ENCODE measurements at places on chromosomes 7 and 10.

- no peak for DNase-seq
These were observed 130.0 kb downstream of the PLXNA4 start for GRCh38 chr7:132446260-132446659.

- peak; percentile 75 for DNase-seq
These were observed 82.6 kb upstream of the ZMIZ1 start for GRCh38 chr10:78985973-78986818.

DNA sequence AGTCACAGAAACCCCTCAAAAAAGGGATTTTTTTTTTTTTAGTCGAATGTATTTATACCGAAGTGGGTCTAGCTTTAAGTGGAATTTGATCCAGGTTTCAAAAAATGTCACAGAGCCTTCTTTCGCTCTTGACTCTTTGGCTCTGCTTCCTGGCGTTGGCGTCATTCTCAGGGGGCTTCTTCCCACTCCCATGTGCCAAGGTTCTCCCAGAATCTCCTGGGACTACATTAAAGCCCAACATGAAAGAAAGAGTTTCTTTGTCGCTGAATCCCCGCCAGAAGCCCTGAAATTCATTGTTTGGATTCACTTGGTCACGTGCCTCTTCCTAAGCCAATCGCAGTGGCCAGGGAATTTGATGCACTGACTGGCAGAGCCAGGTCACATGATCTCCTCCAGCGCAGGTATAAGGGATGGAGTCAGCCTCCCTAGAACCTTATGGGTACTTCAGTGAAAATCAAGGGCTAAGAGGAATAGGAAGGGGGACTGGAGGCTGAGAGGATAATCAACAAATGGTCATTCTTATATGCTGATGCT, 101.2 kb downstream of the RPS24 start:
- DNase-seq, result no peak

GRCh38 chr7:131139462-131139861, 188.2 kb upstream of the MKLN1 start:
- no peak for DNase-seq

GRCh38 chr7:5657901-5658300, 123.6 kb downstream of the RNF216 start:
- DNase-seq, result peak; percentile 46

DNA sequence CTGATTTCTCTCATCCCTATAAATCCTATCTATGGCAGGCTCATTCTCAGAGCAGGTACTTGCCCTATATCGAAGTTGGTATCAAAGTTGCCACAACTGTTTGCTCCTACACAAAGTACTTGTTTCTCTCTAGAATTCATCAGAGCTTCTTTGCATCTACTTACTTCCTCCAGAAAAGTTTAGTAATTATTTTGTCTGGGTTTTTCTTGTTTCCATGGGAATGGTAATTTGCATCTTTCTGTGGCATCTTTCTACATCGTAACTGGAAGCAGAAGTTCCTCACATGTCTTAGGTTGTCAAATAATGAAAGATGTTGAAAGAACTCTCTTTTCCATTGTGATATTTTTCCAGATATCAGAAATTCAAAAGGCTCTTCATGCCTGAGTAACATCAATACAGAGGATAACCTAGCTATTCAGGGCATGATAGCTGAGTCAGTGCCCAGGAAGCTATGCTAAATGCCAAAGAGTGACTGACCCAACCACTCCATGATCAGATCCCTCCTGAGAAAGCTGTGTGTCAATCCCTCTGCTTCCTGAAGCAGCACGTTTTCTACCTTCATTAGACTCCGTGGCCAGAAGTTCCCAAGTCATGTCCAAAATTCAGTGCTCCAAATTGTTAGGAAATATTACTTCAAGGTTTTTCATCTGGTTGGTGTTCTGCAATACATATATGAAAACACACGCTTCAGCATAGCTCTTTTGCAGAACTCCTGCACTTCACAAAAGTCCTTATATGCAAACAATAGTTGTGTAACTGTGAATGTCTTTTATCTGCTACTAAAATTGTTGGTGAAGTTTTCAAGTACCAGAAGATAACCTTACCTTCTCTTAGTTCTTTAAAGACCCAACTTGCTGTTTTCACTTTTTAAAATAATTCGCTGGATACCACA, 216.5 kb downstream of the VTI1A start:
- peak; percentile 80 for DNase-seq

DNA sequence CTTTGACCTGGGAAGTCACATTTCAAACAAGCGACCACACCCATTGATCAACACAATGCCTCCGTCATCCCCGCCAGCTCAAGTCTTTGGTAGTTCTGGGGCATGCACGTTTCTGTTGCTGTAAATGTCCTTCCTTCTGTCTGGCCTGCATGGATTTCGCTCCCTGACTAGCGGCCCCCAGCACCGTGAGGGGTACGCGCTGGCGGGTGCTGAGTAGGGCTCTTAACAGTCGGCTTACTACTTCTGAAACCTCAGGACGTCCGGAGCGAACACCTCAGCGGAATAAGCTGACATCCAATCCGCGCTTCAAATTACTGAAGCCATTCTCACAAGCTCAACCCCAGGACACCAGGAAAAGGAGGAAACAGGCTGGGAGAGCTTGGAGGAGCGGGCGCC, 505 bp downstream of the NUDCD3 start:
- DNase-seq, result peak; percentile 34

DNA sequence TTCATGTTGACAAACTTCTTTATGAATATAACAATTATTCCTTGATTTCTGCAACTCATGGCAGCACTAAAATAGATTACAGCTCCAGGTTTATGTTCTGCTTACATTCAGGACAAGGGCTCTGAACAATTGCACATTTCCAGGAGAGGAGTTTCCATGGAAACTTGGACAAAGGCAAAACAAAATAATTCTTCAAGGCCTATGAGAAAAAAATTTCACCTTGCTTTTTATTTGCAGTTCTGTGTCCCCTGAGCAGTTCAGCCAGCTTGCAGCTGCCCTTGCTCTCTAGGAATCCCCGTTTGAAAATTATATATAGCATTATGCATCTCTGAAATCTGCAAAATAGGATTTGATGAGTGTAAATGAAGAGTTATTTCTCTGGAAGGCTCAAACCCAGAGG, 71.7 kb downstream of the ARL4A start:
- DNase-seq, result no peak

- DNase-seq, result peak; percentile 91
These were observed at the start of gene HPS6 for GRCh38 chr10:102064868-102065560. HPS6 (plus strand) TSS chr10:102065349; CDS start chr10:102065475, 126 bp downstream.

- no peak for DNase-seq
These were observed 90.0 kb downstream of the LARP4B start for GRCh38 chr10:841535-841934.

- DNase-seq, result peak; percentile 53
These were observed 237.4 kb downstream of the ELMO1 start for GRCh38 chr7:37211097-37211880.

DNA sequence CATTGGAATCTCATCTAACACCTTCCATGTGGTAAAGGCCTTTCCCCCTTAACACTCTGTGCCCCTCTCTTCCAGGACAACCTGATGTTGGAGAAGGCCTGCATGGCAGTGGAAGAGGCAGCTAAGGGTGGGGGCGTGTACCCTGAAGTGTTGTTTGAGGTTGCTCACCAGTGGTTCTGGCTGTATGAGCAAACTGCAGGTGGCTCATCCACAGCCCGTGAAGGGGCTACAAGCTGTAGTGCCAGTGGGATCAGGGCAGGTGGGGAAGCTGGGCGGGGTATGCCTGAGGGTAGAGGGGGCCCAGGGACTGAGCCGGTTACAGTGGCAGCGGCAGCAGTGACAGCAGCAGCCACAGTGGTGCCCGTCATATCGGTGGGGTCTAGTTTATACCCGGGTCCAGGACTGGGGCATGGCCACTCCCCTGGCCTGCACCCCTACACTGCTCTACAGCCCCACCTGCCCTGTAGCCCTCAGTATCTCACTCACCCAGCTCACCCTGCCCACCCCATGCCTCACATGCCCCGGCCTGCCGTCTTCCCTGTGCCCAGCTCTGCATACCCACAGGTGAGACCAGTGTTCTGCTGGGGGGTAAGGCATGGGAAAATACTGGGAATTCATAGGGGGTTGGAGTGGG, 12.4 kb downstream of the NDST2 start:
- DNase-seq, result no peak

DNA sequence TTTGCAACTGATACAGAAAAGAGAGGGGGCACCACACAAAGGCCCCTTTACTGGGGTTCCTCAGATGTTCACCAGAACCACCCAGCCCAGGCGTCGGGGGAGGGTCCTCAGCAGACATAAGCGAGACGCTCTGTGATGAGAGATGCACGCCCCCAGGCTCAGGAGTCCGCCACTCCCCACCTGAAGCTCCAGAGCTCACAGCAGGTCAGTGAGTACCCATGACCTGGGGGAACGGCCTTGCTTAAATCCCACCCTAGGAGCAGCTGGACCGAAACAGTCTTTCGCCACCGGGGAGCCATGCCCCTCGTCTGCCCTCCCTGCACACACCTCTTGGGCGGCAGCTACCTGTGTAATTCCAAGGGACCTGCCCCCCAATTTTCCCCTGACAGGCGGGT, 2.8 kb downstream of the CRYGN start:
- DNase-seq, result no peak

- peak; percentile 21 for DNase-seq
These were observed 221.8 kb upstream of the TMEM72 start for GRCh38 chr10:44689368-44689767.

DNA sequence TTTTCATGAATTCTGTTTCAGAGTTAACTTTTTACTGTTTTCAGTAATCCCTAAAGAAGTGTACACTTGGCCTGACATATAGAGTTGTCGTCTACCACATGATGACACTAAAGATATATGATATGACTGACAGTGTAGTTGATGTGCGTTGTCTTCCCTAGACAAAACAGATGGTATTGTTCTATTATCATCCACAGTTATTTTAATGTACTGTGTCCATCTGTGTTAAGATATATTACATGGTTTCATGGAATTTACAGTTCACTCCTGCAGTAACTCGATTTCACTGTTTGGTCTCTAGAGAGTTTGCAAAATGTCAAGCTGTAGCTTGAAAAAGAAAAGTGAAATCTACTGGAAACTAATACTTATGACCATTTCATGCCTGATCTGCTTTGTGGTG, 18.1 kb downstream of the FOXP2 start:
- DNase-seq, result no peak

DNA sequence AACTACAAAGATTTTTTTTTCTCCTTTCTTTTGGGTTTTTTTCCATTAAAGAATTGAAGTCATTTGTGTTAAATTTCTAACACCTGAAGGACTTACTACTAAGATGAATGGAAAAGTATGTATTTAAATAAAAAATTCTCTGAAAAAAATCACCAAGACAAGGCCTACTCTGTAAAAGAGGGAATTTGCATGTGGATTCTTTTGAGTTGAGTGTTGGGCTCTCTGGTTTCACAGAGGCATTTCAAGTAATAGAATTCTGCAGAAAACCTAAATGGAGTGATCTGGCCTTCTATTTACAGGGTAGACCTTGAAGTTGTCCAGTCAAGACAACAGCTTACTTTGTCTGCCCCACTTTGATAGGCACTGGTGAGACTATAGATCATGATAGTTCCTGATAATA, 4.1 kb downstream of the LRRC17 start:
- DNase-seq, result peak; percentile 64

DNA sequence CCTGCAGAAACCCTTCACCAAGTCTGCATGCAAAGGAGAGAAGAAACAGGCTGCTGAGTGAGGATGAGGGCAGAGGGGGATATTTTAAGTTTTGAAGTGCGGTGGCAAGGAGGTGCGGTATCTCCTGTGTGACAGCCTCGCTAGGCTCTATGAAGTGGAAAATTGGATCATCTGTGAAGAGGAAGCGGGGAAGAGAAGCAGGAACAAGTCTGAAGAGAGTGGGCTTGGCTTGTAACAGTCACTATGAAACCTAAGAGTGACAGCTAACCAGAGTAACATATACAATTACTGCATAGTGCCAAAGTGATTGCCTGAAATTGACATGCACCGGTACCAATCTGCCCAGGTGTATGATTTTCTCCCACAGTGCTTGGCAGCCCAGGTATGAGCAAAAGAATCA, 287.5 kb upstream of the KLF14 start:
- DNase-seq, result no peak

GRCh38 chr10:28188526-28188925, 114.3 kb downstream of the MPP7 start:
- DNase-seq, result no peak

DNA sequence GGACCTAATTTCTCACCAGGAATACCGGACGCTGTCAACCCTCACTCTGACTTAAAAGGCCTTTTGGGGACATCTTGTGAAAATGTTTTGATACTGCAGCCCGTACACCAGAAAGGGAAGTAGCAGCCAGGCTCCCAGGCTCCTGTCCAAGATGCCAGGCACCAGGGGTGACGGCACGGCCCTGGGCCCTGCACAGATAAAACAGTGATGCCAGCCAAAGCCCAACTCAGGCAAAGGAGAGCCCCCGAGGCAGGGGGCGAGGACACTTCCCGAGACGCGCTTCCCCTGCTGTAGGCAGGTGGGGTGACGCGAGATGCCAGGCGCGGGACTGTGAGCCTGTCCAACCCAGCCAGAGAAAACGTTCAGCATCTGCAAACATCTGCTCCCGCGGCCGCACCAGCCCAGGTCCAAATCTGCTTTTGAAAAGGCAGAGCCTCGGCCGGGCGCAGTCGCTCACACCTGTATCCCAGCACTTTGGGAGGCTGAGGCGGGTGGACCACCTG, 15.7 kb downstream of the ZFAND2A start:
- peak; percentile 24 for DNase-seq

DNA sequence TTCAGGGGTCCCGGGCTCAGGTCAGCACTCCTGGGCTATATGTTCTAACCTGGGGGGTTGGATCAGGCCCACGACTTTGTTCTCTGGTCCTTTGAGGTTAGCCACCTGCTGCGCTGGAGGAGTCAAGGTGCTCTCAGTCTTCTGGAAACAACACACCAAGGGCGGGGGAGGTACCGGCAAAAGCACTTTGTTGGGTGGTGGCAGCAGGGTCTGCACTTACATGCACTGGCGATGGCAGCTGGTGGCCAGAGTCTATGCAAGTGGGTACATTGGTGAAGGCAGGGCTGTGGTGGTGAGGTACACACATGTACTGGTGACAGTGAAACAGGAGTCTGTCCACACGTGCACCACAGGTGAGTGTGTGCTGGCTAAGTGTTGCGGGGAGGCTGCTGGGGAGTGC, 194.2 kb upstream of the MAGI2 start:
- no peak for DNase-seq

- no peak for DNase-seq
These were observed 2.8 kb upstream of the CDH23 start for GRCh38 chr10:71393841-71394475.

DNA sequence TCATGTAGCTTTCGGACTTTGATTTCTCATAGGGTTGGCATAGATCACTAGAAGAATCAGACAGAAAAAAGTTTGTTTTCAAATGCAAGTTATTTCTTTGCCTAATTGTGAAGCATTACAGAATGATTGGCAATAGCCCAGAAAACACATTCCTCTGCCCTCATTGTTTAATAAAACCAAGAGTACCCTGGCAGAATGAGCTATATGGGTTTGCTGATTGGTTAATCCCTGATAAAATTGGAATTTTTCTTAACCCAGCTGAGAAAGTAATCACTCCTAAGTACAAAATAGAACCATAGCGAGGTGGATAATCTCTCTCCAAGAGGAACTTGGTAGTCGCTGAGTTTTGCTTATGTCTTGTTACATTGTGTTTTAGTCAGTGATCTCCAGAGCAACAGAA, 30.9 kb upstream of the CREB5 start:
- DNase-seq, result no peak

- peak; percentile 93 for DNase-seq
These were observed 1.2 kb upstream of the LZTS2 start for GRCh38 chr10:100998183-100998990.

GRCh38 chr7:2893411-2893861, 49.3 kb upstream of the GNA12 start:
- DNase-seq, result no peak

- DNase-seq, result no peak
These were observed 22.1 kb upstream of the OPN4 start for GRCh38 chr10:86632009-86632800.
